ENCODE measurements at places on chromosomes 12 and 14.

DNA sequence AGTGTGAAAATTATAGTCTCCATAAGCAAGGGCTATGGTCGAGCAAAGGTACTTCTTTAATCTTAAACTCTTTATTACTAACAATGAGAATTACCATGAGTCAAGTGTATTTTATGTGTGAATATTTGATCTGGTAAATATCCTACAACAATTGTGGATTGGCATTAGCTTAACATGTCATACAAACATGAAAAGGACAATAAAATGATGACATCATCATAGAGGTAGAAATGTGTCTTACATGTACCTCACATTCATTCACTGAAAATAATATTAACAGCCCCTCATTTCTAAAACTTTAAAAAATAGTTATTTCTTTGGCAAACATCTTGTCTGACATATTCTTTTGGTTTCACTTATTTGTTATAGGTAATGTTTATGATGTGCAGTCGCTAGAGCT lies 355.0 kb downstream of the NAV3 start:
- H3K36me3 ChIP-seq: no peaks in the 10 kb centered on the region
- no peaks in the 10 kb centered on the region for H3K27me3 ChIP-seq
- DNase-seq: peak; percentile 39
- peaks cover 30% of the 10 kb centered on the region for H3K4me1 ChIP-seq

- no peak for DNase-seq
- H3K4me1 ChIP-seq: peaks cover 18% of the 10 kb centered on the region
- H3K27ac ChIP-seq: peak overlapping the region; percentile 94
- no peaks in the 10 kb centered on the region for H3K27me3 ChIP-seq
- peak overlapping the region; percentile 88 for H3K4me3 ChIP-seq
Measured at GRCh38 chr14:22870811-22871223, 723 bp upstream of the LRP10 start.

GRCh38 chr14:60189923-60190840 lies 25.0 kb upstream of the DHRS7 start:
- H3K27ac ChIP-seq: no peak overlapping the region
- H3K4me1 ChIP-seq: no peaks in the 10 kb centered on the region
- no peaks in the 10 kb centered on the region for H3K36me3 ChIP-seq
- H3K27me3 ChIP-seq: no peaks in the 10 kb centered on the region
- H3K4me3 ChIP-seq: no peak overlapping the region
- no peak for DNase-seq

DNA sequence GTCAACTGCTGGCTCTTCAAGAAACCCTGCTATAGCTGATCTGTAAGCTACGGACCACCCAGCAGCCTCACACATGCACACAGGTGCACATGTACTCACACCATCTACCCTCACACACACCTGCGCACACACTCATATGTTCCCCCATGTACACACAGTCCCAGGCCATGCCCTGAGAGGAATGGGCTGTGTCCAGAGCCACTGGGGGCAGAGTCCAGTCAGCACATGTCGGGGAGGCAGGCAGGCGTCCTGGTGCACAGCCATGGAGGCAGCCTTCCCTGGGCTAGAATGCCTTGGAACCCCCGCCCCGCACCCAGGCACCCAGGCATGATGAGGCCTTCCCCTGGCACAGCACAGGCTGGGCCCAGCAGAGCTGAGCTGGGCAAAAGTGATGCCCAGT lies 58.3 kb upstream of the DLK1 start:
- H3K27ac ChIP-seq: no peak overlapping the region
- H3K36me3 ChIP-seq: no peaks in the 10 kb centered on the region
- peaks cover 23% of the 10 kb centered on the region for H3K4me1 ChIP-seq
- H3K4me3 ChIP-seq: no peak overlapping the region
- H3K27me3 ChIP-seq: no peaks in the 10 kb centered on the region
